ENCODE measurements at places on chromosomes 5 and 9. TPM values are rescaled to one million over a fixed set of nuclear protein-coding genes. Genes with fewer than 3 reads are reported as not detected.

DNA sequence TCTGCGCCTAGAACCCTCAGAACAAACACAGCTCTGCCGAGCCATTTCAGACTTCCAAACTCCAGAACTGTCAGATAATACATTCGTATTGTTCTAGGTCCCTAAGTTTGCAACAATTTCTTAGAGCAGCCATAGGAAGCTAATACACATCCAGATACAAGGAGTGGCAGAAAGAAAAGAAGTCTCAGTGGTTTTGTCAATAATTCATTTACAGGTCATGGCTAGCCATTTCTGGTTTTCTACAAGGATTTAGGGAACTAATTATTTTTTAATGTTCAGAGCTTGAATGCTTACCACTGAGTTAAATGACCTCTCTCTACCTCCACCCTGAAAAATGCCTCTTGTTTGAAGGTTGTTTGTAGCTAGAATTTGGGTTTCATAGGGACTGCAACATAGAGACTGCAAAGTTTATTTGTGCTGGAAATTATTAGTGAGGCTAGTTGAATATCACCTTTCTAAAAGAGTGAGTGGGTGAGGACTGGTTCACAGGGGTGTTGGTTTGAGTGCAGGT, 15.5 kb upstream of the ERMP1 start:
- no peak for DNase-seq

IFNB1 gene
- not detected for total RNA-seq

DNA sequence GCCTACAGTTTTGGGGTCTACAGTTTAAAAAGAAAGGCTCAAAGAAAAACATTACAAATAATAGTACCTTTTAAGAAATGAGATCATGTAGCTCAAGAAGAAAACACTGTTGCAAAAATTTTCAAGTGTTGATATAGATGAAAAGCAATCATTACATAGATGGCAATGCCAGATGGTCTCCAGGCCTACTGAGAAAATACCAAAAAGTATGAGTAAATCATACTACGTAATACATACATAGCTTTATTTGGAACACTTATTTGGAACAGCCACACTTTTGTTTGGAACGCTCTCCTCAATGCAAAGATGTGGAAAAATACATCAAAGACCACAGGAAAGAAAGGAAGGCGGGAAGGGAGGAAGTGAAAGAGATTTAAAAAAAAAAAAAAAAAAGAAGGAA, 44.1 kb downstream of the MARCHF11 start:
- DNase-seq: no peak

GRCh38 chr5:57692582-57693487, 210.2 kb upstream of the ACTBL2 start:
- DNase-seq: peak; percentile 48

PCDHA5 gene
- not detected for total RNA-seq

C9 gene
- total RNA-seq: not detected

- DNase-seq: no peak
These were observed 7.7 kb downstream of the ERMP1 start for GRCh38 chr9:5825223-5825622.

ARL10 gene
- 18.1 TPM for total RNA-seq

GRCh38 chr5:14143546-14143840, 351 bp downstream of the TRIO start:
- DNase-seq: no peak

DNA sequence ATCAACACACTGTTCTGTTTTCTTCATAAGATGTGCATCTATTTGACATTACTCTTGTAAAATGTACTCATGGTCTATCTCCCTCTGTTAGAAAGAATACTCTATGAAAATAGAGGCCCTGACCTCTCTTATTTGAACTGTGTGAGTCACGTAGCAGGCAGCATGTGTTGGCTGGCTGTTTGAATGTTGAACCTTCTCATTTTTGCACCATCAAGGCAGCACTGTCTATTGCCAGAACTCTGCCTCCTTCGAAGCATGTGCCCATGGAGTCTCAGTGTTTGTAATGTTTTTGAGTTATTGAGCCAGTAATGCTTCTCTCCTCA, 144.4 kb downstream of the ALDH1A1 start:
- no peak for DNase-seq

DNA sequence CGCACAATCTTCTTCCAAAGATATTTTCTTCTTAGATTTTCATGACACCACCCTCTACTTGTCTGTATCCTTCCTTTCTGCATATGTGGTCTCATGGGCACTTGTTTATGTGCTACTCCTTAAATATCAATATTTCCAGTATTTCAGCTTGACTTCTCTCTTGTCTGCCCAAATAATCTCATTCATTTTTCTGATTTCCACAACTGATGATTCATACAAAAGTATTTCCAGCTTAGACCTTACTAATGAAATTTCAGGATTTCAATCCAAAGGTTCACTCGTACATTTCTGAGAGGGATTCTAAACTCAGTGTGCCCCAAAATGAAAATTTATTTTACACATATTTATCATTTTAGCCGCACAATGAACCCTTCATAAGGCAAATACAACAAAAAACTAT, 928.9 kb upstream of the C9orf72 start:
- DNase-seq: no peak

GRCh38 chr5:112417931-112418658, 982 bp downstream of the EPB41L4A start:
- DNase-seq: peak; percentile 85
